ENCODE measurements at places on chromosomes 3 and 15. TPM values are rescaled to one million over a fixed set of nuclear protein-coding genes. Genes with fewer than 3 reads are reported as not detected.

Gene PARP15
- 0.29 TPM for total RNA-seq

Gene PIGBOS1
- 10.2 TPM for total RNA-seq

Gene PROK2
- not detected for total RNA-seq

Gene GALNT15
- 0.17 TPM for total RNA-seq

Gene HIGD2B
- total RNA-seq: not detected

Gene LMAN1L
- total RNA-seq: not detected

Gene MIX23
- total RNA-seq: 39.8 TPM

Gene THRB
- 27.3 TPM for total RNA-seq

Gene FAM98B
- total RNA-seq: 30.5 TPM

Gene CPN2
- not detected for total RNA-seq

Gene SLC28A1
- total RNA-seq: 0.31 TPM

Gene BFSP2
- not detected for total RNA-seq

Gene FBXO40
- total RNA-seq: not detected

Gene ROPN1
- not detected for total RNA-seq

Gene CFAP92
- 4.5 TPM for total RNA-seq

Gene TRPM1
- not detected for total RNA-seq

Gene NUP210
- 21.6 TPM for total RNA-seq

Gene GUCA1C
- not detected for total RNA-seq

Gene CHRD
- total RNA-seq: 6.4 TPM

Gene SIDT1
- 0.83 TPM for total RNA-seq

Gene THAP10
- 5.3 TPM for total RNA-seq

Gene TMC3
- 0.10 TPM for total RNA-seq

Gene RBP2
- 25.3 TPM for total RNA-seq

Gene PDCD7
- 22.2 TPM for total RNA-seq

Gene KCNAB1
- total RNA-seq: 6.1 TPM

All from type B pancreatic cell (in vitro differentiated cells).